ENCODE measurements at places on chromosomes 5 and 9. TPM values are rescaled to one million over a fixed set of nuclear protein-coding genes. Genes with fewer than 3 reads are reported as not detected.

DNA sequence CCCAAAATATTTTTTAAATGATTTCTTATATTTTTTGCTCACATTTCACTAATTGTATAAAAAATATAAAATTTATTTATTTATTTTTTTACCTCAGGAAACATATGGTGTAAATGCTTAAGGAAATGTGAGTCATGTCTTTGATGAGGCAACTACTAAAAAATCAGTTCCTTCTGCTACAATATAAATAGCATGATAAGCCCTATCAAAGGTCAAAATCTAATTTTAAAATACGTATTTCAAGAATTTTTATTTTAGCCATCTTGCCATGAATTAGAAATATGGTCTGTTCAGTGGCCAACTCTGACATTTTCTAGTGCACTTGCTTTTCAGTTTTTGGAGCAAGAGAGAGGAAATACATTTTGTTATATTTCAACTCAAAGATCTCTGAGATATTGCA is 50.5 kb downstream of the PDE4D start:
- no peaks in the 10 kb centered on the region for H3K4me1 ChIP-seq
- H3K4me3 ChIP-seq, result no peak overlapping the region
- H3K27ac ChIP-seq, result no peak overlapping the region
- DNase-seq, result no peak

GRCh38 chr9:130360672-130361071 is 84.1 kb upstream of the ASS1 start:
- H3K27me3 ChIP-seq, result peaks cover 4% of the 10 kb centered on the region
- H3K4me3 ChIP-seq, result no peak overlapping the region
- no peaks in the 10 kb centered on the region for H3K36me3 ChIP-seq
- H3K27ac ChIP-seq, result no peak overlapping the region
- DNase-seq, result no peak
- H3K4me1 ChIP-seq, result no peaks in the 10 kb centered on the region

DNA sequence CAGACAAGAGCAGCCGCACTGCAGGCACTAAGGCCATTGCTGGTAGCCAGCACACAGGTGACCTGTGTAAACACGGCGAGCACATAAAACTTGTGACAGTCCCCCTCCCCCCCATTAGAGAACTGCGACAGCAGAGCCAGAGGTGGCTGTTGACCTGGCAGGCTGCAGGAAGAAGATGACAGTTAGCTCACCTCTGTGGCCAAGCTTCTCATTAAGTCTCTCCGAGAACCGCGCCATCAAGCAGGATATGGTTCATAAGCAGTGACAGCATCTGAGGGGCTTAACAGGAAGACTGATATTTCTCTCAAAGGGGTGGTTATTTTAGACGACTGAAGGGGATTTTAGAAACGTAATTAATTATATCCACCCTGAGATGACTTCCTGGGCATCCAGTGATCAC is 5.2 kb downstream of the SURF4 start:
- peak overlapping the region; percentile 77 for H3K4me3 ChIP-seq
- no peaks in the 10 kb centered on the region for H3K27me3 ChIP-seq
- peak; percentile 76 for DNase-seq
- peaks cover 74% of the 10 kb centered on the region for H3K4me1 ChIP-seq
- H3K27ac ChIP-seq, result peak overlapping the region; percentile 96
- H3K36me3 ChIP-seq, result peaks cover 82% of the 10 kb centered on the region

The CDH18 gene
- not detected for total RNA-seq

GRCh38 chr5:149202910-149203451 is 61.7 kb downstream of the ABLIM3 start:
- no peak for DNase-seq
- H3K27ac ChIP-seq, result no peak overlapping the region
- no peak overlapping the region for H3K4me3 ChIP-seq
- no peaks in the 10 kb centered on the region for H3K36me3 ChIP-seq

GRCh38 chr9:33289936-33290246 is 425 bp upstream of the NFX1 start:
- peak overlapping the region; percentile 80 for H3K4me3 ChIP-seq
- DNase-seq, result no peak
- H3K4me1 ChIP-seq, result peaks cover 51% of the 10 kb centered on the region
- H3K27ac ChIP-seq, result peak overlapping the region; percentile 100

GRCh38 chr5:180126716-180127681 is 55.4 kb upstream of the RNF130 start:
- no peaks in the 10 kb centered on the region for H3K36me3 ChIP-seq
- H3K4me1 ChIP-seq, result no peaks in the 10 kb centered on the region
- no peak overlapping the region for H3K4me3 ChIP-seq
- H3K27me3 ChIP-seq, result no peaks in the 10 kb centered on the region
- H3K27ac ChIP-seq, result no peak overlapping the region
- DNase-seq, result peak; percentile 40

GRCh38 chr9:125650271-125650737 is 56.7 kb downstream of the MAPKAP1 start:
- H3K27ac ChIP-seq, result peak overlapping the region; percentile 62
- no peaks in the 10 kb centered on the region for H3K27me3 ChIP-seq
- H3K36me3 ChIP-seq, result peaks cover 16% of the 10 kb centered on the region
- H3K4me1 ChIP-seq, result peaks cover 66% of the 10 kb centered on the region

The PDGFRB gene
- 0.34 TPM for total RNA-seq

DNA sequence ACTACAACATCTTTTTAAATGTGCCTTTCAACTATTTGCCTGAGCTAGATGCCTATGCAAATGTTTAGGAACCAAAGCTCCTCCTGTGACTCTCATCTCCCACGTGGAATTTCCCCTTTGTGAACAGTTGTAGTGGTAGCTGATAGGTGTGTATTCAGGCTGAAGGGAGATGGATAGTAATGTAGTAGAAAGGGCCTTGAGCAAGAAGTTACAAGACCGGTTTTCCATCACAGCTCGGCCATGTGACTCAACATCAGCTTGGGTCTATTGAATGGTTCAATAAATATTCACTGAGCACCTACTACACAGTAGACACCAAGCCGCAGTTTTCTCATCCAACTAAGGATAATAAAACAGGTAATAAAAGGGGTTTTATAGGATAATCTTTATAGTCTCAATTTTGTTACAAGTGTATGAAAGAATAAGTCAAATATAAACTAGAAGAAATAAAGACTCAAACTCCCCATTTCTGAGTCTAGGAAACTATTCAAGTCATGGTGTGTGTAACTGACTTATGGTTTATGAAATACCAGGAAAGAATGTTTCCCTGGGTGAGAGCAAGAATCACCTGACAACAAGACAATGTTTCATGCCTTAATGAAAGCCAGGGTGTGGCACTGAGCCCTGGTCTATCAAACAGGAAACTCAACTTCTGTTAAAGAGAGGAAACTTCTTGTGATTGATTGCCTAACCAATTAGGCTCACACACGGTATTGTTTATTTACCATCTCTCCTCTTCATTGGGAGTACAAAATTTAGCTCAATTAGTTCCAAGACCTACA is 187.1 kb upstream of the SPEF2 start:
- DNase-seq, result no peak
- H3K4me3 ChIP-seq, result no peak overlapping the region
- no peak overlapping the region for H3K27ac ChIP-seq
- H3K36me3 ChIP-seq, result no peaks in the 10 kb centered on the region
- no peaks in the 10 kb centered on the region for H3K4me1 ChIP-seq

GRCh38 chr9:86098824-86099700 is at the start of gene GOLM1:
Gene GOLM1 (minus strand): TSS chr9:86099558. CDS start chr9:86079320, 20,238 bp downstream.
- peaks cover 38% of the 10 kb centered on the region for H3K27me3 ChIP-seq
- no peaks in the 10 kb centered on the region for H3K36me3 ChIP-seq
- peak within 1 kb of the TSS; percentile 73 for H3K4me3 ChIP-seq

The ABHD17B gene
- 11.4 TPM for total RNA-seq

- no peak for DNase-seq
- no peak overlapping the region for H3K27ac ChIP-seq
- no peaks in the 10 kb centered on the region for H3K4me1 ChIP-seq
- no peak overlapping the region for H3K4me3 ChIP-seq
- H3K27me3 ChIP-seq, result peaks cover 3% of the 10 kb centered on the region
Observed at GRCh38 chr5:170143710-170144109, 38.0 kb downstream of the FOXI1 start.

DNA sequence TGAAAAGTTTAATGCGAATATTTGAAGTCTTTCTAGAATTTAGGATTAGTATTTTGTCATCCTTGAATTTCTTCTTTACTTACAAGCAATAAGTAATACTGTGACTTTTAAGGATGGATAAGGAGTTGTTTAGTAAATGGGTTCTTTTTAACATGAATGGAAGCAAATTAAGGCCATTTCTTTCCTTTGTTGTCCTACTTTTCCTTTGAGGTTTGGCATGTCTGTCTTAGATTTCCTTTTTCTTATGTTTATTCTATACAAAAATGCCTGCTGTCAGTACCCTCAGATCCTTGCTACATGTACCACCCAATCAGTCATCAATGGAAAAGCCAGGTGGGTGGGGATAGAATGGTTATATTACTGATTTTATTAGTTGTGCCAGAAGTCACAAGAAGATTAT is 10.2 kb downstream of the STX17 start:
- H3K4me1 ChIP-seq, result peaks cover 35% of the 10 kb centered on the region
- H3K27me3 ChIP-seq, result no peaks in the 10 kb centered on the region
- no peak for DNase-seq
- H3K27ac ChIP-seq, result no peak overlapping the region
- H3K36me3 ChIP-seq, result peaks cover 46% of the 10 kb centered on the region

DNA sequence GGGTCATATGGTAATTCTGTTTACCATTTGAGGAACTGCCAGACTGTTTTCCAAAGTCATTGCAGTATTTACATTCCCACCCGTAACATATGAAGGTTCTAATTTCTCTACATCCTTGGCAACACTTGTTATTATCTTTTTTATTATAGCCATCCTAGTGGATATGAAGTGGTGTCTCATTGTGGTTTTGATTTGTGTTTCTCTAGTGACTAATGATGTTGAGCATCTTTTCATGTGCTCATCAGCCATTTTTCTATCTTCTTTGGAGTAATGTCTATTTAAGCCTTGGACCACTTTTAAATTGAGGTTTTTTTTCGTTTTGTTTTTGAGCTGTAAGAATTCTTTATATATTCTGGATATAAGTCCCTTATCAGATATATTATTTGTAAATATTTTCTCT is 132.8 kb upstream of the RUSC2 start:
- DNase-seq, result no peak
- no peak overlapping the region for H3K4me3 ChIP-seq
- no peaks in the 10 kb centered on the region for H3K27me3 ChIP-seq
- H3K4me1 ChIP-seq, result no peaks in the 10 kb centered on the region
- H3K36me3 ChIP-seq, result no peaks in the 10 kb centered on the region
- no peak overlapping the region for H3K27ac ChIP-seq

DNA sequence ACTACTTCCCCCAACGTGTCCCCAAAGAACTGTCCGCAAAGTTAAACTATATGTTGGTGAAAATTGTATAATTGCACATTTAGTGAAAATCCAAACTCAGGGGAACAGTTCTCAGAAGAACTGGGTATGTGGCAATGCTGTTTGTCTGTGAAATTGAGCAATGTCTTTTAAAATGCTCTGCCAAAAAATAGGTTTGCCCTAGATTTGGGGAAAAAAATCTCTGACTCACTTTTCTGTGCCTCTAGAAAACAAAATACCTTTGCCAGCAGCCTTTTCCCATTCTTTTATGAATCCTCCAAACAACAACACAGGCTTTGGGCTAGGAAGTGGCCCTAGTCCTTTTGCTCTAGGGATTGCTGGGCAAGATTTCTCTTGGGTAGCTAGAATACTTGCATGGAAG is 37.4 kb upstream of the ZNF608 start:
- no peaks in the 10 kb centered on the region for H3K36me3 ChIP-seq
- no peak overlapping the region for H3K4me3 ChIP-seq
- DNase-seq, result no peak
- no peaks in the 10 kb centered on the region for H3K27me3 ChIP-seq

DNA sequence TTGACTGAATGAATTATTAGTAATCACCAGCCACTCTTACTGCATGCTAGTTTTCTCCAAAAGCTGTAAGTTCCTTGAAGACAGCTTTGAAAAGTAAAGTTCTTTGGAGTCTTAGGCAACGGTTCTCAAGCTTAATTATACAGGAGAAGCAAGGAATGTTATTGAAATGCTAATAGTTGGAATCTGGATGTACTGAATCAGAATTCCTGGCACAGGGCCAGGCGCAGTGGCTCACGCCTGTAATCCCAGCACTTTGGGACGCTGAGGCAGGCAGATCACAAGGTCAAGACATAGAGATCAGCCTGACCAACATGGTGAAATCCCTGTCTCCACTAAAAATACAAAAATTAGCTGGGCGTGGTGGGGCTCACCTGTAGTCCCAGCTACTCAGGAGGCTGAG is 33.4 kb downstream of the GRIA1 start:
- H3K27me3 ChIP-seq, result no peaks in the 10 kb centered on the region
- no peaks in the 10 kb centered on the region for H3K36me3 ChIP-seq
- H3K4me1 ChIP-seq, result no peaks in the 10 kb centered on the region
- no peak overlapping the region for H3K27ac ChIP-seq

- H3K27me3 ChIP-seq, result peaks cover 6% of the 10 kb centered on the region
- H3K4me3 ChIP-seq, result no peak overlapping the region
- no peak overlapping the region for H3K27ac ChIP-seq
Observed at GRCh38 chr9:68644831-68645230, 60.2 kb upstream of the PIP5K1B start.

DNA sequence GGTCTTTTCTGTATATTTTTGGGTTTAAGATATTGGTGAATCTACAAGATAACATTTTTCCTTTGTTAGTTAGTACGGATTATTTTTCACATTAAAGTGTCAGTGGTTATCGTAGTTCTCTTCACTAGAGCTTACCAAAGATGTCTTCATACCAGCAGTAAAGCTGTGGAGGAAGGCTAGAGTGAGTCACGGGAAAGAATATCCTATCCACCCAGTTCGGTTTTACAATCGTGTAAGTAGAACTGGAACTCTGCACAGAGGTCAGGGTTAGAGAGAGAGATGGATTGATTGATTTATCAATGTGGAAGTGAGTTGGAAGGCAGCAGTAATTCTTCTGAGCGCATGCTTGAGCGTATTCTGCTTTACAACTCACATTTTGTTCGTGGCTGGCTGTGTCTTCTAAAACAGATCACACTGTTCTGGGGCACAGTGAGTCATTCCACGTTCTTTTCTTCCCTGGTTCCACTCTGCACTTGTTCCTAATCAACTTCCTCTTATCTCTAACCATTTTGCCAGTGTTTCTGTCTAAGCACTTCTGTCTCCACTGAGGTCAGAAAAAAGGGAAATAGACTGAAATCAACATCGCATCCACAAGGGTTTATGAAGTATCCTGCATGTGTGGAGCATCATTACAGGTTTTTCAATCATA is 86.5 kb upstream of the ARRDC3 start:
- no peaks in the 10 kb centered on the region for H3K27me3 ChIP-seq
- H3K36me3 ChIP-seq, result no peaks in the 10 kb centered on the region
- DNase-seq, result no peak
- H3K27ac ChIP-seq, result no peak overlapping the region
- H3K4me3 ChIP-seq, result no peak overlapping the region

DNA sequence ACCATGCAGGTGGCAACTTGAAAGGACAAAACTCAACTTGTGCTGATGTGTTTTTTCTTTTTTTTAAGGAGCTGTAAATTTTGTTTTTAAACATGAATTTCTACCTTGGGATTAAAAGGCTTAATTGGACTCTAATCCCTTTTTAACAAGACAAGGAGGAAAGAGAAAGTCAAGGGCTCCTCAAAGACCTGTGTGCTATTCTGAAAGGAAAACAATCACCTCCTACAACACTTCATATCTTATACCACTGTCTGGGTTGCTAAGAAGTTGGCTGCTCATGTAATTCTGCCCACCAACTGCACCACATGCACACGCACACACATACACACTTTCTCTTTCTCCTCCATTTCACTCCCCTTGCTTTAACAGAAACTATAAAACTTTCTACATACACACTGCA is 78.6 kb downstream of the SH3RF2 start:
- no peaks in the 10 kb centered on the region for H3K4me1 ChIP-seq
- peaks cover 6% of the 10 kb centered on the region for H3K27me3 ChIP-seq
- no peak for DNase-seq
- no peak overlapping the region for H3K4me3 ChIP-seq
- no peak overlapping the region for H3K27ac ChIP-seq
